Thoracic aorta (tissue), 2 donors: ENCODE measurements at places on chromosomes 1 and 21. TPM values are rescaled to one million over a fixed set of nuclear protein-coding genes. Genes with fewer than 3 reads are reported as not detected.

DNA sequence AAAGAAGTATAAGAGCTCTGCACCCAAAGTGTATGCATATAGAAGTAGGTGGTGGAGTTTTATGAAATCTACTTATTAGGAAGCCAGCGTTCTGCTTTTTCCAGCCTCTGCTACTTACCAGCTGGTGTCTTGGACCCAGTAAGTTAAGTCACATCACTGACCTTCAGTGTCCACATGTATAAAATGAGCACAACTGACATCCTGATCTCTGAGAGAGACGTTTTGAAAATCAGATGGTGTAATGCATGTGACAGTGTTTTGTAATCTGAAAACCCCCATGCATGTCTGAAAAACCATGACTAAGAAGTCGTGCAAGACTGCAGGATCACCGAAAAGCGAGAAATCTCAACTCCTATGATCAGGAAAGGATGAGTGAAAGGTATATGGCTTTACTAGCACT is 2.0 kb downstream of the CR1 start:
- no peak for DNase-seq

DNA sequence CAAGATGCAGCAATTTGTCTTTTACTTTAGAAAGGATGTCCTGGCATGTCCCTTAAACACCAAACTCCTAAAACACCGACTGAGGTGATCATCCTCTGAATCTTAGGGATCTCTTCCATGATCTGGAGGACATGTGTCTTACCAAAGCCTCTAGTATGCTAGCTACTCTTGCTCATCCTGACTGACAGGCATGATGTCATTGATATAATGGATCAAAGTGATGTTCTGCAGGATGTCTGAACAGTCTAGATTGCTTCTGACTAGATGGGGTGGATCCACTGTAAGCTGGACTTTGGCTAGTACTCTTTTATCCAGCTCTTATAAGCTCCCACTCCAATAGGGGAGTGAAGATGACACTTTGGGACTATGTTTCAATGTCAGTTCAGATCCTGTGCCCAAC is 11.3 kb upstream of the CGN start:
- no peak for DNase-seq

DNA sequence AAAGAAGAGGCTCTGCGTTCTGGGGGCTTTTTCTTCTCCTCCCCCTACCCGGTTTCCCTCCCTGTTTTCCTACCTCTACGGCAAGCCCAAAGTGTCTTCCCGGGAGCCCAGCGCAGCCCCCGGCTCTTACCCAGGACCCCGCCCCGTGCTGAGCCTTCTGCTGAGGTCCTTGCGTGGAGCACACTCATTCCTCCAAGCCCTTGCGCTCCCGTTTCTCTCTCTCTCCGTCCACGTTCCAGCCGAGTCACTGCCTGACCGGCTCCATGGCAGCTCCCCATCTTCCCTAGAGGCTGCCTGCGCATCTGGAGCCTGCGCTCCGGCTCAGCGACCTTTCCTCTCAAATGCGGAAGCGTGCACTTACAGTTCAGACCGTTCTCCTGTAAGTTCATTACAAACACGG is 24.9 kb upstream of the PDXK start:
- no peak for DNase-seq

- no peak for DNase-seq
These were observed 8.1 kb downstream of the TDRD5 start for GRCh38 chr1:179599623-179600249.

- DNase-seq, result no peak
These were observed 36.6 kb downstream of the TNFSF18 start for GRCh38 chr1:173014160-173014559.

GRCh38 chr1:32242341-32242851 is 4.6 kb upstream of the FAM167B start:
- DNase-seq, result no peak

GRCh38 chr1:8133657-8134430 is 107.7 kb upstream of the ERRFI1 start:
- peak; percentile 46 for DNase-seq

DNA sequence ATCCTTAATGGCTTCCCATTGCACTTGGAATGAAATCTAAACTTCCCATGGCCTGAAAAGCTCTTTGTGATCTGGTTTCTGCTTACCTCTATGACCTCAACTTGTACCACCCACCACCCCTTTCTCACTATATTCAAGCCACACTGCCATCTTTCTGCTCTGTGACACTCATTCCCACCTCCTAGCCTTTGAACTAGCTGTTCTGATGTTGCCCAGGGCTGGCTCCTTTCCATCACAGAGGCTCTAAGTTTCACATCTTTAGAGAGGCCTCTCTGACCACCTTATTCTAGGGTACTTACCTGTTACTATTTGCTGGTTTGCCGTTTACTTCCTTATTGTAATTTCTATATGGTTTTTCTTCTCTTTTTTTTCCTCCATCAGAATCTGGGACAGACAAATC is 4.2 kb downstream of the MPZL1 start:
- DNase-seq, result no peak

GRCh38 chr1:95233319-95233736 is 682 bp upstream of the RWDD3 start:
- DNase-seq, result no peak

DNA sequence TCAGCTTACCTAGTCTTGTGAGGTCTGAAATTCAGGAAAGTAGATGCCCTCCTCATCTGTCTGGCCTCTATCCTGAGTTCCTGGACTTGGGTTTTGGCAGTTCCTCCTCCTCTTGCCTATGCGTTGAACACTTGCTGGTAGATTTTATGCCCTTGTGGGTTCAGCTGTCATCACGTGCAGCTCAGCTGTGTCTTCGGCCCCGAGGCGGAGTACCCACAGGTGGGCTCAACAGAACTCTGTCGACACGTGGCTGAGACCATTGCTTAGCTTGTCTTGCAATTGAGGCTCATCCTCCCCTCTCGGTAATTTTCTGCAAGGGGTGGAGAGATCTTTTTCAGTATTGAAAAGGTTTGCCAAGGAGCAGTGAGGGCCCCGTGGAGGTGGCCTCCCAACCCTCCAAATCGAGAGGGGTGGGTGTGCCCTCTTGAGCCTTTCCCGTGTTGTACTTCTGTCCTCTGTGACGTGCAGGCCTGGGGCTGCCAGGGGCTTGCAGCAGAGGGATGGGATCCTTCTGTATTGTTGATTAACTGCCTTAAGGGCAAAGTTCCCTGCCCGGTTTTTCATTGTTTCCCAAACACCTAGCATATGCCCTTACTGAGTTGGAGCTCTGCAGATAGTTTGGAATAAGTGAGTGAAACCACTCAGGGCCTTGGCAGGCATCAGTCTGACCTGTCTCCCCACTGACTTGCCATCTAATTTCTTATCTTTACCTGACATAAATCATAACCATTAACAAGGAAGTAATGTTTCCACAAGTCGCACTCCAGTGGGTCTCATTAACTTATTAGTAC is 2.9 kb downstream of the CENPS start:
- DNase-seq, result no peak

DNA sequence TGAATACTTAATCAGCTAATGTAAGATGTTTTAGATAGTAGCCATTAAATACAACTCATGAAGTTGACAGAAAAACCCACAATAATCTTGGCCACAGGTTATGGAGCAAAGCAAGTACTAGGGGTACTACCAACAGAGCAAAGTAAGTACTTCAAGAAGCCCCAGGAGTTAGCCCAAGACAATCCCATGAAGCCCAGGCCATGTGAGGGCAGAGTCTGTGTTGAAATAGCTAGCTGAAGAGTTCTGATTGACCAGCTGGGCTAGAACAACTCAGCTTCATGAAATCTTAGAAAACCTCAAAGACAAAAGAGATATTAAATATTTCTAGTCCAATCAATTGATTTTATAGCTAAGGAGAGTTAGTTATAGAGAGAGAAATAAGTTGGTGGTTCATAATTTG is 212.9 kb upstream of the HOOK1 start:
- DNase-seq, result no peak

GRCh38 chr1:186623551-186623950 is 56.7 kb downstream of the PTGS2 start:
- DNase-seq, result no peak

- DNase-seq, result no peak
These were observed 24.3 kb upstream of the APP start for GRCh38 chr21:26194811-26195251.

GRCh38 chr21:31335957-31336738 is 7.9 kb downstream of the TIAM1 start:
- no peak for DNase-seq

GRCh38 chr21:45874716-45875415 is 106.7 kb upstream of the COL6A1 start:
- no peak for DNase-seq

GRCh38 chr1:165073185-165074007 is 283.1 kb downstream of the LMX1A start:
- no peak for DNase-seq

DNA sequence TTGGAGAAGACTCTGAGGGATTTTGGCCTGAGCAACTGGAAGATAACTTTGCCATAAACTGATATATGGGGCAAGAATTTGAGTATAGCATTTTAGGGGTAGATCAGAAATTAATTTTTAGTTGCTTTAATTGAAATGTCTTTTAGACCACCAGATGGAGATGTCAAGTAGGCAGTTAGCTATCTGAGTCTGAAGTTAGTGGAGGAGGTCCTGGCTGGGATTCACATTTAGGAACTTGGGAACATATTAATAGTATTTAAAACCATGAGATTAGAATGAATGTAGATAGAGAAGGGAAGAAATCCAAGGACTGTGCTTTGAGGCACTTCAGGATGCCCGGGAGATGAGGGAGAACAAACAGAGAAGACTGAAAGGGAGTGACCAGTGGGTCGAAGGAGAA is 32.6 kb downstream of the SLC44A3 start:
- DNase-seq, result no peak

DNA sequence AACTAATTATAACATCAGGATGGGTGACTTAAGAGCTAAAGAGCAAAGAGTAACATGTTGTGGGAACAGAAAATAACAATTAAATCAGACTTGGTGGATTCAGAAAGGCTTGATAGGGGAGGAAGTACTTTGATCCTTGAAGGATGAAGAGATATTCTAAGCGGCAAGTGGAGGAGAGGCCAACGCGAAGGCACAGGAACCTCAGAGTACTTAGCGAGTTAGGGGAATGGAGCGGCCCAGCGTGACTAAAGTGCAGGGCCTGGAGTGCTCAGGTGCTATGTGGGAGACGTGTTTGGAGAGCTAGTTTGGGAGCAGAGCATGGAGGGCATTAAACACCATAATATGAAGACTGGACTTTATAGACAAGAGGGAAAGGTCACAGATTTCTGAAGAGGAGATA is 64.3 kb downstream of the ADCY10 start:
- no peak for DNase-seq

DNA sequence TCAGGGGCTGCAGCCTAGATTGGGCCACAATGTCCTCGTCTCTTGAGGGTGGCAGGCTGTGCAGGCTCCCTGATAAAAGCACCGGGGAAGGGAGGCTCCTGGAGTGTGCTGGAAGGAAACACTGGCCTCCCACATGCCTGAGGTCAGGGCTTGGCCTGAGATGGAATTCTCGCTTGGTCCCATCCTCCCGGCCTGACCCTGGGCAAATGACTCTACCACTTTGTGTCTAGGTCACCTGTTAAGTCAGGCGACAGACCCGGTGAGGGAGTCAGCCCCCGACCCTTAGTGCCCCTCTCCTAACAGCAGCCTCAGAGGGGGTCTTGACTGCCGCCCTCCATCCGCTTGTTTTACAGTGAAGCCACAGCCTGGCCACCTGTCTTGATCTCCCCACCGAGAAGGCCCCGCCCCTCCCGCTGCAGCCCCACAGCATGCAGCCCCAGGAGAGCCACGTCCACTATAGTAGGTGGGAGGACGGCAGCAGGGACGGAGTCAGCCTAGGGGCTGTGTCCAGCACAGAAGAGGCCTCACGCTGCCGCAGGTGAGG is 2.5 kb downstream of the SMIM1 start:
- DNase-seq, result no peak

DNA sequence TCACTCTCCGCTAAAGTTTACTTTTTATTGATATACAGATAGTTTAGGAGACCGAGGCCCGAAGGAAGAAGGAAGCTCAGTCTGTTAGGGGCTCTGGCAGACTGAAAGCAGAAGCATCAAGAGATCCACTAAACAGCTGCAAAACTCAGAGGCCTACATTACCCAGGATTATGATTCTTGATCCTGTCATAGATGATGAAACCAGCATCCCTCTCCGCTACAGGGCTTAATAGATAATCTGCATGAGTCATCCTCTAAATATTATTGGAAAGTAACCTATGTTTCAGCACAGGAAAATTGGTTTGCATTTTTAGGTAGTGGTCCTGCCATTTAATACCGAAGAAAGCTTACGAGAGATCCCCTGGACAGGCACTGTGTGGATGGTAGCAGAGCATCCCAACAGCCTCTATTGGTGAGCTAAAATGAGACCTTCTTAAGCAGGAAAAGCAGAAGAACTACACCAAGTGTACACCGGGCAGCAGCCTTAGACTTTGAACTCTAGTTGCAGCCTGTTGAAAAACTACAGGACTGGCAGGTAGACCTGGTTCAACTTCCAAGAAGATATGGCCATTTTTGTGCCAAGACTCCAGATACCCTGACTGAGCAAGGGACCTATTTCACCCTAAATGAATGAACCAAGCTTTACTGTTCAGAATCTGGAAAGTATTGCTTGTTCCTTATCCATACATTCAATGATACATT is 6.8 kb downstream of the CASQ2 start:
- DNase-seq, result no peak

GRCh38 chr1:205528446-205528886 is 24.0 kb downstream of the CDK18 start:
- no peak for DNase-seq

- no peak for DNase-seq
These were observed 9.5 kb downstream of the DENND2D start for GRCh38 chr1:111190931-111191451.

- DNase-seq, result no peak
These were observed 46.9 kb downstream of the IER5 start for GRCh38 chr1:181135437-181135731.

GRCh38 chr1:164261691-164262240 is 297.2 kb upstream of the PBX1 start:
- no peak for DNase-seq

GRCh38 chr1:45516036-45516435 is 5.6 kb downstream of the PRDX1 start:
- DNase-seq, result no peak

Gene CRYAA
- not detected for total RNA-seq

Gene FCRL4
- total RNA-seq, result not detected

Gene TCP10L
- total RNA-seq, result 2.8 TPM

Gene KPRP
- total RNA-seq, result not detected

Gene CASQ1
- total RNA-seq, result 6.0 TPM

Gene SLC5A3
- 37.2 TPM for total RNA-seq

Gene FMOD
- 438 TPM for total RNA-seq

Gene EIF2D
- total RNA-seq, result 40.5 TPM

Gene S100A14
- total RNA-seq, result 4.2 TPM

Gene ITLN2
- 3.0 TPM for total RNA-seq

Gene RASSF5
- 21.7 TPM for total RNA-seq

Gene DIP2A
- total RNA-seq, result 47.7 TPM

Gene SPRR1A
- total RNA-seq, result not detected

Gene PTCH2
- total RNA-seq, result 1.3 TPM
